ENCODE measurements at places on chromosomes 1 and 21.

GRCh38 chr1:54359393-54360162, 46.6 kb downstream of the SSBP3 start:
- DNase-seq: no peak

- DNase-seq: no peak
Observed at GRCh38 chr1:109341944-109342930, 35.4 kb upstream of the MYBPHL start.

GRCh38 chr1:76627901-76628300, 239.4 kb upstream of the ST6GALNAC5 start:
- no peak for DNase-seq

- DNase-seq: no peak
Observed at GRCh38 chr1:170663404-170664092, 383 bp upstream of the PRRX1 start.

DNA sequence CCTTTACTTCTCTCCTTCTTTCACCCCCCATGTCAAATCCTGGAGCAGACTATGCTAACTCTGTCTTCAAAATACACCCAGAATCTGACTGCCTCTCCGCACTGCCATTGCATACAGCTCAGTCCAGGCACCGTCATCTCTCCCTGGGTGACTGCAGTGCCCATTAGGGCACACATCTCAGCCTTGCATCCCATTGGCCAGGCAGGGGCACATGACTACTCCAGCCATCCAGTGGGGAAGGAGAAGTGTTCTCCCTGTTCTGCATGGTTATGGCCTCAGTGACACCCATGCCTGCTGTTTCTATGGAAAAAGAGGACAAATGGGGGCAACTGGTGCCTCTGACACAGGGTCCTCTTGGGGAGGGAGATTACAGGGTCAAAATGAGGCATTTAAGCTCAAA, 270.5 kb downstream of the MATN1 start:
- DNase-seq: no peak

DNA sequence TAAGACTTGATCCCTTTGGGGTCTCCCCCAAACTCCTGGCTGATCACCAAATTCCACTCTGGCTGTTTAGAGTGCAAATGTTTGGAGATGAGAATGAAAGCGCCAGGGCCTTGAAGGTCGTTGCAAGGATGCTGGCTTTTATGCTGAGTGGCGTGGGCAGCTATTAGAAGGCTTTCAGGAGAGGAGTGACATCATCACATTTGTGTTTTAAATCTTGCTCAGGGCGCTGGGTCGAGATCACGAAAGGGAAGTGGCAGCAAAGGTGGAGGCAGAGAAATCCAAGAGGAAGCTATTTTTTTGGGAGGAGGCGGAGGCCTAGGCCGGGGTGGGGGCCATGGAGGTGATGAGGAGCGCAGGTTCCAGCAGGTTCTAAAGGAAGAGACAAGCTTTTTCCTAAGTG, 49.3 kb downstream of the PDE9A start:
- DNase-seq: no peak

GRCh38 chr1:115237507-115237906, 100.5 kb downstream of the NGF start:
- DNase-seq: no peak

DNA sequence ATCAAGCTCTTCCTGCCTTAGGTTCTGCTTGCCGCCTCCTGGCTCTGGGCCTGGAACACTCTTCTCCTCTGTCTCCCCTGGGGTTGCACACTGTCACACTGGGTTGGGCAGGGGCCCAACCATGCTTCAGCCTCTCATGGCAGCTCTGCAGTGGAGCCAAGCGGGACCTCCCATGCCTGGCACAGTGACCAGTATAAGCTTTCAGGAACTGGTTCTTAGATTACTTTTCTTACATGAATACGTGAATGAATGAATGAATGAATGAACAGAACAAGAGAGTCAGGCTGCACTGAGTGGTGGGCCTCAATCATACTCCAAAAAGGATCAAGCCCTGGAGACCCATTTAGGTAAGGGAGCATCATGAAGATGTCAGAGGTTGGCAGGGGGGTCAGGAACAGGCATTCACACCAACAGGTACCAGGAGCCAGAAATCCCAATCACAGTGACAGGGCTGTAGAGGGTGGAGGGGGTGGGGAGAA, 30.8 kb upstream of the TMEM125 start:
- no peak for DNase-seq

GRCh38 chr1:97999320-97999719, 78.5 kb upstream of the DPYD start:
- DNase-seq: no peak

DNA sequence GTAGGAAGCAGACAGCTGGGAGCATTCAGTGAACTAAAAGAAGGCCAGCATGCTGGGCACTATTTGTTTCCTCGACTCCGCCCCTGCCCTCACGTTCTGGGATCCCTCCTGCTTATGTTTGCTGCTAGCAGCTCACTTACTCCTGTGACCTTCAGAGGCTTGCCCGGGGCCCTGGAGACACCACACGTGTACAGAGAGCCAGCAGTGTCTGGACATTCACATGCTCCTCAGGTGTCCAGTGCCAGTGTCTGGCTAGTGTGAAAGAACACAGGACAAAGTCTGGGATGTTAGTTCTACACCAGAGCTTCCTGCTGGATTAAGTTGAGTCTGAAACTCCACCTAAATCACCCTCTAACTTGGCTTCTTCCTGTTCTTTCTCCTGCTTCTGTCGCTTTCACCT, 108.1 kb downstream of the OMA1 start:
- no peak for DNase-seq

DNA sequence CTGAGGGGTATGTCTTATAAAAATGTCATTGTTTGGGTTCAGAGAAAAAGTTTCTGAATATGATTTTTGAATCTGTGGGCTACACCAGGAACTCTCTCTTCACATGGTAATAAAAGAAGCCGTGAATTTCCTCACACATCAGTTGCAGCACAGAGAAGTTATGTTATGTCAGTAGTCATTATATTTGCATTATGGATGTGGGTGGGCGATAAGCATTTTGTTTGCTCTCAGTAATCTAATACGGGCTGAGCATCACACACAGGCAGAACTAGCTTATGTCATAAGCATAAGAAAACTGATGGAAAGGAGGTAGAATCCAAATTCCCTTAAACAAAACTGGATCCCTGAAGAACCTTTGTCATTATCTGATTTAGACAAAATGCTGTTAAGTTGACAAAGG, 70.8 kb downstream of the PRDM2 start:
- DNase-seq: no peak

GRCh38 chr1:167935216-167936067, 1.0 kb upstream of the DCAF6 start:
- DNase-seq: no peak

- no peak for DNase-seq
Observed at GRCh38 chr1:31802190-31803150, 13.4 kb downstream of the SPOCD1 start.

DNA sequence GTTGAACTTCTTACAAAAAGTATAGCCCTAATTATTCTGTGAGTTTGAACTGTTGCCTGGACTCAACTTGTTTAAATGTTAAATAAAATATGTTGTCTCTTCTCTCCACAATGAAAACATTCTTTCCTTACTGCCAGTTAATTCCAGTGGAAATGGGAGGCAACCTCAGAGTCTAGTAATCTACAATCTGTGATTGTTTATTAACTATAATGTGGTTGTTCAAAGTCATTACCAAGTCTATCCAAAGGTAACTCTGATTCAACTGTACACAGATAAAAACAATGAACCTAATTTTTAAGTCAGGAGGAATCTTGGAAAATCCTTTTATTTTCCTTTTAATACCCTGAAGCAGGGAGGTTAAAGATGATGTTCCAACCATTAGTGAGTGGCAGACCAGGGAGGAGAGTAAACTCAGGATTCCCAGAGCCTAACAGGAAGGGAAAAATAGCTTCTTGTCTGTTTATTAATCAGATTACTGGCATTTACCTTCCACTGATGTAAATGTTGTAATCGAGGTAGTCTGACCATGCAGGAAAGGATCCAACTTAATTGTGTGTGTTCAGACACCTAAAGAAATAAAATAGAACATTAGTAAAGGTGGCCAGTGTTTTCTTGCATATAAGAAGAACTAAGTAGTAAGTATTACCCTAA, 57.1 kb upstream of the TBX15 start:
- DNase-seq: no peak

DNA sequence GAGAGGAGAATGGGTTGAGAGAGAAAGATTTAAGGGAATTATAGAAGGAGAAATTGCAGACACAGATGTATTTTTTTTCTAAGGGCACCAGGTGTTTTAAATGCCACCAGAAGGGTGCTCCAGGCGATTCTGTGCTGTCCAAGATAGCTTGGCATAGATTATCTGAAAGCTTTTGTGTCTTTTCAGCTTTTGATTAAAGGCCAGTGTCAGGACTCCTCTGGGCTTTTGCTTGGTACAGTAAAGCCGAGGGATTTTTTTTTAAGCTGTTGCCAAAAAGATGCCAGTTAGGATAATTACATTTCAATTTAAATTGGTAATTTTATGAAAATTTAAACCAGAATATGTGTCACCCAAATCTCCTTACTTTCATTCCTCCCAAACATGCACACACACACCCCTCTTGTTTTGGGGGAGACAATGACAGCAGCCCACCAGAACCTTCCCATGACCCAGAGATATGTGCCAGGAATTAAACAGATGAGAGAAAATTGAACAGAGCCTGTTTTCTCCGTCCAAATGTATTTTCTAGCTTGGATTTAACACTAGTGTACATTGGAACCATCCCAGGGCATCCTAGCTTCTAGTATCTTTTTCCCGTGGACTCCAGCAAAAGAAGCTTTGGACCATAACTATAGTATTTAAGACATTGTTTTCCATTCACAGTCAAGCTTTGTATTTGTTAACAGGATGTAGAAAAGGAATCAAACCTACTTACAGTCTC, 670.7 kb upstream of the CXADR start:
- DNase-seq: no peak

DNA sequence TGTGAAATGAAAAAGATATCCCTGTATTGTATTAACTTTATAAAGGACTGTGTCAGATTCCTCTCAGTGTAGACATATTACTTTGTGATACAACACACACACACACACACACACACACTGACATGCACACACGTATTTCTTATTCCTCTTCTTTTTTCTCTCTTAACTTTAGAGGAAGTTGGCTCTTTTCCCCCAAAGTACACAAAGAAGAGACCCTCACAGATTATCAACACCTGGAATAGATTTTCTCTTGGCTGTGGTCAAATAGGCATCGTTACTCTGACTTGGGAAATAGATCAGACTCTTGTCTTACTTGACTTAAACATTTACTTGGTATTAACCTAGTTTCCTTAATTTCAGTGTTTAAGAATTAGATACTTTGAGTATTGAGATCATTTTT, 792.8 kb downstream of the ADGRL2 start:
- DNase-seq: no peak

- no peak for DNase-seq
Observed at GRCh38 chr1:208235982-208236761, 8.0 kb downstream of the PLXNA2 start.

GRCh38 chr1:245222931-245223595, 68.3 kb downstream of the KIF26B start:
- DNase-seq: no peak

DNA sequence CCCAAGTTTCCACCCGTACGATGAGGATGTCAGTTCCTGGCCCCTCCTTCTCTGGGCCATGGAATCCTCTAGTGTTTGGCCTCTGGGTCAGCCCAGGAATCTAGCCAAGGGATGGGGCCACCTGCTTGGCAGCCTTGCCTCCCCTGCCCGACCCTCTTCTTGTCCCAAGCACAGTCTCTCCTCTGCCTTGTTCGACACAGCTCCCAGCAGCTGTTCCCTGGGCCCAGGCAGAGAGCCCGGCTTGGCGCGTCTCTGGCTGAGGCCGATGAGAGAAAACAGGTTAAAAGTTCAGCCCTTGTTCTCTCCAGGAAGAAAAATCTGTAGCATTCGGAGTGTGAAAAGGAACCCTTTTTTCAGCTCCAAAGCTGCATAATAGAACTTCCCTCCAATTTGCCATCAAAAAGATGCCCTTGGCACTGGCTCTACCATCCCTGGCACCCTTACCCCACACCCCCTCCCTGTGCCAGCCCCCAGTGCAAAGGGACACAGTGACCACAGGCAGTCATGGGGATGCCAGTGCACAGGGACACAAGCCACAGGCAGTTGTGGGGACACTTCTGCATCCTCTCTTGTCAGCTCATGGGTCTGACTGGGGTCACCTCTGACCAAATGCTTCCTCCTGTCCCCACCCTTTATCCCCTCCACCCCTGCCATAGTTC, 68.4 kb downstream of the EPHB2 start:
- no peak for DNase-seq

DNA sequence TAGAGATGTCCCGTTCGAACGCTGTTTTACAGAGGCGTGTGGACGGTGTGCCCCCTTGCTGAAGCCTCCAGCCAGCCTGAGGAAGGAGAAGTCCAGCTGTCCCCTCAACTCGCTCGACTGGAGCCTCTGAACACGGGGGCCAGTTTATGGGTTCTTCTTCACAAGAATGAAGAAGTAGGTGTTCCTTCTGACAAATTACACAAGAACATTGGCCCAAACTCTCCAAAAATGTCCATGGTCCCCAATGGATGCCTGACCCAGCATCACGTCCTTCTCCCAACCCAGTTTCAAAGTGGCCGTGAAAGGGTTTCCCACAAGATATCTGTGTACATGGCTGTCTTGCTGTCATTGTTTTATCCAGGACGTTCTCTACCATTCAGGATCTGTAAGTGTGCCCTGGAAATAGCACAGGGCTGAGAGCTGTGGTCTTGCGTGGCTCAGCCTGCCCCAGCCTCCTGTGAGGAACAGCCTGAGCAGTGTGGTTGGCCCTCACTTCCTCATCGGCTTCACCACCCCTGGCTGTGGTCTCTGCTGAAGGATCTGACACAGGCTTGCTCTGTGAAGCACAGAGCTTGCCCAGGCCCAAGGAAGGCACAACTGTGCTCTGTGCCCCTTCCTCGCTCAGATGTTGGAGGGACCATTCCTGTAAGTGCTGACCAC, 1.0 kb upstream of the S100B start:
- no peak for DNase-seq

GRCh38 chr1:167496797-167497619, 21.3 kb downstream of the CD247 start:
- no peak for DNase-seq

All from stimulated activated CD4-positive, alpha-beta T cell treated with anti-CD3 and anti-CD28 coated beads, Interleukin-1b, Interleukin-23, amount 100 ng/mL, for 1 hour (primary cell).